Stimulated activated CD8-positive, alpha-beta memory T cell treated with anti-CD3 and anti-CD28 coated beads, Interleukin-2, amount 100 ng/mL, for 48 hours (primary cell): ENCODE measurements at places on chromosomes 1 and 21.

DNA sequence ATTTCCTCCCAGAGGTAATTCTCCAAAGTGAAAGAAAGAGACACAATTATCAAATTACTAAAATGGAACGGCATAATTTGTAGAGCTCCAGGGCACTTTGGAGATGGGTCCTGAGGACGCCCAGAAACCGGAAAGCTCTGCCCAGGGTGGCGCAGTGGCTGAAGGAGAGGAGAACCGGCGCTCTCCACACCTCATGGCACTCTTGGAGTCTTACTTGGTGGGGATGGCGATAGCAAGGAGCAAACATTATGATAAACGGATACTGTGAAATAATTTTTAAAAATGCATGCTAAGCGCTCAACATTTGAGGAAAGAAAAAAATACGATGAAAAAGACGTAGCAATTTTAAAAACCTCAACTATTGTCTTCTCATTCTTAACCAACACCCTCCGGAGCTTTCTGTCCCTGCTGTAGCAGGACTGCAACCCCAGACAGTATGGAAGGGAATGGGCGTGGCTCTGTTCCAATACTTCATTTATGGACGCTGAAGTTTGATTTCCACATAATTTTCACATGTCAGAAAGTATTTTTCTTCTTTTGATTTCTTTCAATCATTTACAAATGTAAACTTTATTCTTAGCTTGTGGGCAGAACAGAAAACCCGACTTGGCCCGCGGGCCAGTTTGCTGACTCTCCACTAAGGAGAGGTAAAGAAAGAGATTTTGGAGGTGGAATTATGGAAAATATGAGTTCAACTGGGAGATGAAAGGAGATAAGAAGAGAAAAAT lies 1.1 kb downstream of the S100A11 start:
- no peak for DNase-seq

- no peak for DNase-seq
These were observed 145.1 kb upstream of the EDN2 start for GRCh38 chr1:41629571-41629970.

- no peak for DNase-seq
These were observed 148.4 kb upstream of the HMCN1 start for GRCh38 chr1:185585770-185586169.

DNA sequence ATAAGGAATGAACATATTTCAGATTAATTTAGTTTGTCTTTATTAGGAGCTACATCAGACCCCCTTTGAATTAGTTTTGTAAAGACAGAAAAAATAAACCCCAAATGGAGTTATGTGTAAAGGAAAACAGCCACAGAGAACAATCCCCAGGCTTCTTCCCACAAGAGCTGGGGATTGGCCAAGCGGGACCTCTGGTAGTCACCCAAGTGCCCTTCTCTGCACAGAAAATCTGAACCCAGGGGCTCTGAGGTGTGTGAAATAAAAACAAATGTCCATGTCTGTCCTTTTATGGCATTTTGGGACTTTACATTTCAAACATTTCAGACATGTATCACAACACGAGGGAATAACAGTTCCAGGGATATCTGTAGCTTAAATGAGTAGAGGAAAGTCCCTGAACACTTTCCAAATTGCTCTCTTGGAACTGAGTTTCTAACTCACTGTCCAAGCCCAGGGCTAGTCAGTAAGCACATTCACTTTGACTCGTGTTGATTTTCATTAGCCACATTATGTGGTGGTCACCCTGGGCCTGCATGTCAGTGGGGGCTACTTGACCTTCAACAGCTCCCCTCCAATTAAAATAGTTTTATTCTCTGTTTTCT lies 22.5 kb downstream of the DPT start:
- DNase-seq = no peak

- no peak for DNase-seq
These were observed 3.5 kb downstream of the IGSF9 start for GRCh38 chr1:159941591-159942560.

GRCh38 chr1:220873868-220874655 lies 5.2 kb upstream of the HLX start:
- no peak for DNase-seq

GRCh38 chr21:25964926-25965325 lies 205.6 kb downstream of the APP start:
- no peak for DNase-seq

DNA sequence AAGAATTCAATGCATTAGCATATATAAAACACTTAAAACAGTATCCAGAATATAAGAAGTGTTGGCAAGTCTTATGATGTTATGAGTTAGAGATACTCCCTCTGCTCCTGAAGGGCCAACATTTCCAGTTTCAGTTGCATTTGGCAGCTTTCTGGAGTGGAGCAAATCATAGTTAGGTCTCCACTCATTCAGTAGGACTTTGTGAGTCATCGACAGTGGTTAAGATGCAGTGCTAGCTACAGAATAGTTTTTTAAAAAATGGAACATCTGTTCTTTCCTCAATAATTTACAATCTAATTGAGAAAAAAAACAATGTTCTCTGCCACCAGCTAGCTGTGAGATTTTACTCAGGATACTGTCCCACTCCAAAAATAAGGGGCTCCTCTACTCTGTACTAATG lies 389.1 kb downstream of the HLX start:
- DNase-seq = no peak

DNA sequence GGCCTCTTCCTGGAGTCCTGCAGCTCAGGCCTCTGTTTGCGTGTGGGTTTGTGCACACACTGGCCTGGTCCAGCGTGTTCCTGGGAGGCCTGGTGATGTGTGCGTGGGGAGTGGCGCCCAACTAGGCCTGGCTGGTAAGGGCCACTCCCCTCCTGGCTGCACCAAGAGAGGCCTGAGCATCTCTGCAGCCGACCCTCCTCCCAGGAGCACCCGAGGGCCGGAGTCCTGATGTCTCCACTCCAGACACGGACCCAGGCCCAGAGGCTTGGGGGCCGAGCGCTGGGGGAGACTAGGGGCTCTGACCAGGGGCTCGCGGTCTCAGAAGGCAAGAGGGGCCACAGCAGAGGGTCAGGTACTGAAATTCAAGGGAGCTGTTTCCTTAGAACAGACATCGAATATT lies 33.3 kb downstream of the MORN1 start:
- DNase-seq = no peak

DNA sequence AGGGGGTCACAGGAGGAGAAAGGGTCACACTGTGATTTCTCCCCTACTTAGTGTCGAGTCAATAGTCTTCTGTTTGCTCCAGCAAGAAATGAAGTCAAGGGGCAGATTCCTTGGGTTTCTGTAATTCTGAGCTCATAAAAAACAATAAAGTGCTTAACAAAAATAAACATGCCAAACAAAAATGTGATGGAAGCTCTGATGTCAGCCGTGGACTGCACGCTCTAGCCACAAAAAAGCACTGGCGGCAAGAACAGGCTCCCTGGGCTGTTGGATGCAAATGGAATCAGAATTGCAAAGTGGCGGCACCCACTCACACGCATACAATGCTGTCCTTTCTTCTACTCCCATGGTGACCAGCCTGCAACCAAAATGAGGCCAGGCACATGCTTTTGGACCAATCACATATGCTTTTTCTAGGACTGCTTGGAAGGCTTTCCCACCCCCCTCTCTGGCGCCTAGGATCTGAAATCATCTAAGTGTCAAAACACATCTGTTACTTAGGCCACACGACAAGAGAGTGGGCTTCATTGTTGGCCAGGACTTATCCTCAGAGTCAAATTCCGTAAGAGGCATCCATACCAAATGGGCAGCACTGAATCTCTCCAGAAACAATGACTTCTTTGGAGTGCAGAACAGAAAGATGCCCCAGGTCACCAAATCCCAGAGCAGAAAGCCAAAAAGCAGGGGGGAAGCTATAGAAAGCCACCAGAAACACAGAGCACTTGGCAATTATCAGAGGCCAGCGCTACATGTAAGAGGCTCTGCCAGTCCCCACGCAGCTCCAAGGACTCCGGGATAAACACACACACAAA lies 9.2 kb downstream of the C1orf198 start:
- DNase-seq = no peak

- DNase-seq = peak; percentile 61
These were observed 98.9 kb downstream of the DHRS3 start for GRCh38 chr1:12518931-12519692.

GRCh38 chr1:29482991-29483390 lies 246.7 kb downstream of the PTPRU start:
- DNase-seq = no peak

- DNase-seq = no peak
These were observed 22.7 kb upstream of the LSM10 start for GRCh38 chr1:36420409-36420808.

GRCh38 chr1:7842517-7842916 lies 10.3 kb downstream of the UTS2 start:
- DNase-seq = no peak

DNA sequence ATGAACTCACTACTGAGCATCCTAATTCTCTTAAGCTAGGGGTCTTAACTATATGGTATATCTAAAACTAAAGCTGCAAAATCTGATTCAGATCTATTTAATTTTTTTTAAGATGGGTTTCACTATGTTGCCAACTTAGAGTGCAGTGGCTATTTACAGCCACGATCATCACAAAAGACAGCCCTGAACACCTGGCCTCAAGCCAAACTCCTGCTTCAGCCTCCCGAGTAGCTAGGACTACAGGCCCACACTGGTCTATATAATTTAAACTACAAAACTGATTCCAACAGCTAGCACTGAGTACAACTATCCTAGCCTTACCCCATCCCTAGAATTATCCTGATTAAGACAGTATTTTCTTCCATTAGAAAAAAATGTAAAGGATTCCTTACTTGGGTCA lies 37.1 kb downstream of the EIF4G3 start:
- DNase-seq = no peak

GRCh38 chr21:46022551-46023525 lies 41.3 kb downstream of the COL6A1 start:
- DNase-seq = no peak

DNA sequence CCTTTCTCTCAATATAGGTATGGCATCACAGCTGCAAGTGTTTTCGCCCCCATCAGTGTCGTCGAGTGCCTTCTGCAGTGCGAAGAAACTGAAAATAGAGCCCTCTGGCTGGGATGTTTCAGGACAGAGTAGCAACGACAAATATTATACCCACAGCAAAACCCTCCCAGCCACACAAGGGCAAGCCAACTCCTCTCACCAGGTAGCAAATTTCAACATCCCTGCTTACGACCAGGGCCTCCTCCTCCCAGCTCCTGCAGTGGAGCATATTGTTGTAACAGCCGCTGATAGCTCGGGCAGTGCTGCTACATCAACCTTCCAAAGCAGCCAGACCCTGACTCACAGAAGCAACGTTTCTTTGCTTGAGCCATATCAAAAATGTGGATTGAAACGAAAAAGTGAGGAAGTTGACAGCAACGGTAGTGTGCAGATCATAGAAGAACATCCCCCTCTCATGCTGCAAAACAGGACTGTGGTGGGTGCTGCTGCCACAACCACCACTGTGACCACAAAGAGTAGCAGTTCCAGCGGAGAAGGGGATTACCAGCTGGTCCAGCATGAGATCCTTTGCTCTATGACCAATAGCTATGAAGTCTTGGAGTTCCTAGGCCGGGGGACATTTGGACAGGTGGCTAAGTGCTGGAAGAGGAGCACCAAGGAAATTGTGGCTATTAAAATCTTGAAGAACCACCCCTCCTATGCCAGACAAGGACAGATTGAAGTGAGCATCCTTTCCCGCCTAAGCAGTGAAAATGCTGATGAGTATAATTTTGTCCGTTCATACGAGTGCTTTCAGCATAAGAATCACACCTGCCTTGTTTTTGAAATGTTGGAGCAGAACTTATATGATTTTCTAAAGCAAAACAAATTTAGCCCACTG lies 11.5 kb downstream of the HIPK1 start:
- DNase-seq = peak; percentile 41
